DMS153 (cell line): ENCODE measurements at places on chromosomes 3 and 15.

- no peak for DNase-seq
Measured at GRCh38 chr3:159859424-159859823, 129.2 kb upstream of the IL12A start.

GRCh38 chr3:139309880-139310279 lies 33.9 kb upstream of the MRPS22 start:
- DNase-seq, result no peak

DNA sequence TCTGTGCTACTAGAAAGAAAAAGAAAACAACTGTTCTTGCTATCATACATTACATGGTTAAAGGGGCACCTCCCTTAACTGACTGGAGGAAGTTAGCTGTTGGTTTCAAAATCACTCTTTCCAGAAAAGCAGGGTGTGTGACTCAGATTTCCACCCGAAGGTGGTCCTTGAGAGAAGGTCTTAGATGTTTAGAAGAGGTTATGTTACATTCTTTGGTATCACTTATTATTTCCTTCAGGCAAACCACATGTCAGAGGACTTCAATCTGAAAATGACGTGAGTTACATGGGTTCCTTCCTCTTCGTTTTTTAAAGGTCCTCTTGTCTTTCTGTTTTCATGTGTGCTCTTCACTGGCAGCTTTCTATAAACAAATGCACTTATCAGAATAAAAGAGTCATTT lies 307.9 kb upstream of the CBLB start:
- DNase-seq, result no peak

DNA sequence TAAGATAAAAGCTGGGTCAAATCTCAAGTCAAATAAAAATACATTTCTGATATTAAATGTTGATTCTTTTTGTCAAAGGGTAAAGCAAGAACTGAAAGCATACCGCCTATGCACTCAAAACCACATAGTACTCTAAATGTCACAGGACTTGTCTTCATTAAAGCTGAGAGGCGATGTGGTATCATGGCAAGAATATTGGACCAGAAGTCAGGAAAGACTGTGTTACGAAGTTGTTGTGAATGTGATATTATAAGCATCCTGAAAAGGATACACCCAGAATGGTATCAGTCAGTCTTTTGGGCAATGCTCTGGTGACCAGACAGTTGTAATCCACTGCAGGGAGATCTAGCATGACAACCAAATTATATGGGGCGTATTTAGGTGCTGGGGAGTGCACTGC lies 33.8 kb downstream of the TIGIT start:
- DNase-seq, result no peak

- DNase-seq, result no peak
Measured at GRCh38 chr3:29128001-29128400, 152.9 kb upstream of the RBMS3 start.

DNA sequence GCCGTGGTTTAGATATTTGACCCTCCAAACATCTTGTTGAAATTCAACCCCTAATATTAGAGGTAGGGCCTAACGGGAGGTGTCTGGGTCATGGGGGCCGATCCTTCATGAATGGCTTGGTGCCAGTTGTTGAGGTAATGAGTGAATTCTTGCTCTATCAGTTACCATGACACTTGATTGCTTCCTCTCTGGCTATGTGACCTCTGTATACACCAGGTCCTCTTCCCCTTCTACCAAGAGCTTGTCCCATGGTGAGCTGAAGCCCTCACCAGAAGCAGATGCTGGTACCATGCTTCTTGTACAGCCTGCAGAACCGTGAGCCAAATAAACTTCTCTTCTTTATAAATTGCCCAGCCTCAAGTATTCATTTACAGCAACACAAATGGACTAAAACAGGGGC lies 41.8 kb upstream of the TIPARP start:
- no peak for DNase-seq
